CD8-positive, alpha-beta memory T cell (primary cell): ENCODE measurements at places on chromosomes 12 and 14. TPM values are rescaled to one million over a fixed set of nuclear protein-coding genes. Genes with fewer than 3 reads are reported as not detected.

TTC9 gene
- 5.8 TPM for total RNA-seq

ETFBKMT gene
- total RNA-seq, result 1.1 TPM

TMCC3 gene
- total RNA-seq, result 0.18 TPM

GSG1 gene
- not detected for total RNA-seq

MYF5 gene
- total RNA-seq, result not detected

FGD4 gene
- total RNA-seq, result 1.4 TPM

SUOX gene
- total RNA-seq, result 2.3 TPM

B3GNT4 gene
- total RNA-seq, result 0.15 TPM

CCND2 gene
- total RNA-seq, result 792 TPM

BEST3 gene
- total RNA-seq, result not detected

ARHGAP9 gene
- total RNA-seq, result 116 TPM

CD163L1 gene
- total RNA-seq, result 0.71 TPM

TMBIM6 gene
- 443 TPM for total RNA-seq

TAS2R7 gene
- not detected for total RNA-seq

PROX2 gene
- 0.24 TPM for total RNA-seq

GLI1 gene
- 0.55 TPM for total RNA-seq

NRIP2 gene
- total RNA-seq, result not detected

SLC6A13 gene
- total RNA-seq, result 0.09 TPM

CFAP251 gene
- total RNA-seq, result 0.72 TPM

CMA1 gene
- not detected for total RNA-seq

GNB3 gene
- 0.78 TPM for total RNA-seq

BMP4 gene
- not detected for total RNA-seq

RNASE4 gene
- total RNA-seq, result 0.57 TPM

DIO3 gene
- not detected for total RNA-seq

KRT85 gene
- total RNA-seq, result not detected

LRP1-AS gene
- total RNA-seq, result not detected

PPFIA2 gene
- total RNA-seq, result not detected

RERGL gene
- total RNA-seq, result not detected
